ENCODE measurements at places on chromosomes 5 and 9. TPM values are rescaled to one million over a fixed set of nuclear protein-coding genes. Genes with fewer than 3 reads are reported as not detected.

The GMCL2 gene
- total RNA-seq = not detected

The INSL4 gene
- total RNA-seq = not detected

The STK32A gene
- total RNA-seq = 0.51 TPM

- no peak for DNase-seq
Measured at GRCh38 chr5:52598968-52599367, 188.7 kb upstream of the ITGA1 start.

- DNase-seq = no peak
Measured at GRCh38 chr9:81798606-81799005, 109.3 kb upstream of the TLE1 start.

DNA sequence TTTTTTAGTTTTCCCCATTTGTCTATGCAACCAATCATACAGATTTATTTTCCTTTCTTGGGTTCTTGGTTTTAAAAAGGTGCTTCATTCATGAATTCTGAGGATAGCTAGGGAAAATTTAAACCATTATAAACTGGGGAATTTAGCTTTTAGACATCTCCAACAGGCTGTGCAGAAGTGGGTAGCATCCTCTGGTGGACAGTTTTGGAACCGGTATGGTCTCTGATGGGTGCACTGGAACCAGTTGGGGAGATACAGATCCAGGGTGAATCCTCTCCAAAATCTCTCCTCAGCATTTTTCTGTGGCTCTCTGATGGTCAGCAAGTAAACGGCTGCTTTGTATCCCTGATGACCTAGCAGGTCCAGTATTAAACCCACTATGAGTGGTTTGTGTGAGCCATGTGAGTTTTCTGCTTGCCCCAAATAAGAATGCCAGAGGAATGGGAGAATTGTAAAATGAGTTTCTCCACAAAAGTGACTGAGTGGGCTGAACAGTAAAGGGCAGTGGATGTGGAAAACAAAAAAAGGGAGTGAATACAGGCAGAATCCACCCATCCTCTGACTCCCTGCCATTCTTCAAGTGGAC lies 9.1 kb upstream of the DNAJC25 start:
- DNase-seq = no peak

- DNase-seq = no peak
Measured at GRCh38 chr9:86262492-86262891, 3.0 kb upstream of the C9orf153 start.

DNA sequence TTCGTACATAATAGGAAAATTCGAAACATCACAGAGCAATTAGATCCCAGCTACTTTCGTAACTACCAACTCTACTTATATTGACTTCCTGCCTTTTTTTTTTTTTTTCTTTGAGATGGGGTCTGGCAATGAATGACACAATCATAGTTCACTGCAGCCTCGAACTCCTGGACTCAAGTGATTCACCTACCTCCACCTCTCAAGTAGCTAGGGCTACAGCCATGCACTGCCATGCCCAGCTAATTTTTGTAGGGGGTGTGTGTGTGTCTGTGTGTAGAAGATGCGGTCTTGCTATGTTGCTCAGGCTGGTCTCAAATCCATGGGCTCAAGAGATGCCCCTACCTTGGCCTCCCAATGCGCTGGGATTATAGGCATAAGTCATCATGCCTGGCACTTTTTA lies 5.8 kb upstream of the PAIP2 start:
- no peak for DNase-seq

GRCh38 chr9:117725426-117725887 lies 21.3 kb downstream of the TLR4 start:
- no peak for DNase-seq

- no peak for DNase-seq
Measured at GRCh38 chr9:133107961-133108793, 12.9 kb downstream of the RALGDS start.

DNA sequence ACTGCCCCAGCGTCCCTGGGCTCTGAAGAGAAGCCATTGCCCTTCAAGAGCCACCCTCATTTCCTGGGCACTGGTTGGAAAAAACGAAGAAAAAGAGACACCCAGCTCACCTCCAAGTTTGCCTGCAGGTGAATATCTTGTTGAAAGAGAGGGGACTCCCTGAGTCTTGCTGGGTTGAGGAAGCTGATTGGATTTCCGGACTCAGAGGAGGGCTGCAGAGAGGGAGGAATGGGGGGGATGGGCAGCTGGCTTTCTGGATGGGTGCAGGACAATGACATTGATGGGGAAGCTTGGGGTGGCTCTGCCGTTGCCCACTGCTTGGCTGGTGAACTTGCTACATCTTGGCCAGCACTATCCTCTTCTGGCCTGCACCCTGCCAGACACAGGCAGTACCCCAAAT lies 31.0 kb upstream of the IER5L start:
- no peak for DNase-seq

DNA sequence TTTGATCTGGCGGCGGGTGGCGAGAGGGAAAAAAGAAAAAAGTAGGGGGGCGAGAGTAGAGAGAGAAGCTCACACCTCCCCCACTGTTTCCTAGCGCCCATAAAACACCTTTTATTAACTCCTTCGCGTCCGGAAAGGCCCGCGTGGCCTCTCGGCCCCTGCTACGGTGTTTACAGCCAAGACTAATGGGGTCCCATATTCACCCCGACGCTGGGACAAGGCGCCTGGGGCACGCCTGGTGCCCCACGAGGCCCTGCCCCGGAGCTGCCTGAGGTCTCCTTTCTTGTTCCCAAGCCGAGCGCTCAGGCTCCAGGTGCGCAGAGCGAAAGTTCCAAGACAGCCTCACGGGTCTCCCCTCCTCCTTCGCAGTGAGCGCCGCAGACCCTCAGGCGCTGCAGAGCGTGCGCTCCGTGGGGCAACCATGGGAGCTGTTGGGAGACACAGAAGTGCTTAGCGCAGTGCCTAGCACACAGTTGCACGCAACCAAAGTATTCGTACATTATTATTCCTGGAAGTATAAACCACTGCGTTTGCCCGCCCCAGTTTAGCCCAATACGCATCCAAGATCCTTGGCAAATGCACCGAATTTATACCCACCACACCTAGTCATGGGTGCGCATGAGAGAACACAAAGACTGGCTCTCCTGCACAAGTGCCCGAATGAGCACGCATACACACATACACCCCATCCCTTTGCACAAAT lies 4.3 kb downstream of the HAND1 start:
- no peak for DNase-seq

DNA sequence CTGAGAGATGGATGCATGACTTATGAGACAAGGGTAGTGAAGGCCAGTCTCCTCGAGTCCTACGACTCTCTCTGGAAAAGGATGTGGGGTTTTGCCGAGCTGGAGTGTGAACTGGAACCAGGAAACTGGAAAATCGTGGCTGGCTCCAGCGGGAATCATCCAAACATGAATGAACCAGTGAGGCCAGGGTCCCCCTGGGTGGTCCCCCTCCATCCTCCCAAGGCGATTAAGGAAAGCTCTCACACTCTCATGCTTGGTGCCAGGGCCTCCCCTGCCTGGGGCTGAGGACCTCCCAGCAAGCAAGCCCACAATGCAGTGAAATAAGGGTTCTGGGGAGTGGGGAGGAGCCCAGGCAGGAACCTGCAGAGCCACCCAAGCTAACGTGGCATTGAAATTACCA lies 9.6 kb upstream of the AMBP start:
- peak; percentile 45 for DNase-seq

GRCh38 chr5:34474573-34475021 lies 181.5 kb upstream of the RAI14 start:
- DNase-seq = no peak

All from mesenteric fat pad (tissue), 1 donor.